ENCODE measurements at places on chromosomes 6 and 20.

- DNase-seq = no peak
Measured at GRCh38 chr20:29472606-29473005, 1784.9 kb upstream of the DEFB115 start.

GRCh38 chr20:45405571-45406259 lies 2.4 kb upstream of the DBNDD2 start:
- DNase-seq = no peak

DNA sequence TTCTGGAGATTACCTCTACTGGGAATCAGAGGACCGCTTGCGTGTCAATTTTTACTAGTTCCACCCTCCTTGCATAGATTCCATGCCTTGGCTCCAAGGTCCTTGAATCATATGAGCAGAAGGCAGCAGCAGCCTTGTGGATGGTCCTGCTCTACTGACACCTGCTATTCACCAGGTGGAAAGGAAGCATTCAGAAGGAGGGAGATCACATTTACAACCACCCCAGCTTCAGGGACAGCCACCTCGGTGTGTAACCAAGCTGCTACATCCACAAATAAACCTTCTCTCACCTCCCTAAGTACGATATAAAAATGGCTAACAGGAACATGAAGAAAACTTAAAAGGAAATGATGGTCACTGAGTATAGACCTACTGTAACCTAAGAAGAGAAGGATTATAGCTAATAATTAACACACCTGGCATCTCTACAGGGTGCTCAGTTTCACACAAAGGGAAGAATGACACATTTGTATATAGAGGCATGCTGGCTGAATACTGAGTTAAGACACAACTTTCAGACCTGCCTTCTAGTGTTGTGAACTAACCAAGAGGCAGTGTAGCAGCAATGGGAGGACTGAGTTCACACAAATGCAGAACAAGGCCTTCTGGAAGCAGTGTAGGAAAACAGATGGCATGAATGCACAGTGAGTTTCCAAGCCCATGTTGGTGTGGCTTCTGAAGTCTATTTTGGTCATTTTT lies 46.3 kb upstream of the SRPK1 start:
- no peak for DNase-seq

DNA sequence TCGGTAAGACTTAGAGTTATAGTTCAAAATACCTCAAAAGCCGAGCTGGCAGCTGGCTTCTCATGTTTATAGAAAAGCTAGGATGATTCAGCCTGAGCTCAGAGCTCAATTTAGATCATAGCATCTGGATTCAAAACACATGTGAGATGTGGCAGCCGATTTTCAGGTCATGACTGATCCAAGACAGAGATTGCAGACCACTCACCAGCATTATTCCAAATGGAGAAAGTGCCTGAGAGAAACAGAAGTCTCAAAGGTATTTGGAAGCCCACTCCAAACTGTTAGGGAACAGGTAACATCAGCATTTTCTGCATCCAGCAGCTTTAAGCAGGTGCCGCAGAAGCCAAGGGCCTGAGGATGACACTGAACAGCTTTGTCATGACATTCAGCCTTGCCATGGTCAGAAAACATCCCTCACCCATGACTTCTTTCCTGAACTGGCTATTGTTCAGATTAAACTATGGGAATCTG lies 102.2 kb downstream of the BACH2 start:
- no peak for DNase-seq

DNA sequence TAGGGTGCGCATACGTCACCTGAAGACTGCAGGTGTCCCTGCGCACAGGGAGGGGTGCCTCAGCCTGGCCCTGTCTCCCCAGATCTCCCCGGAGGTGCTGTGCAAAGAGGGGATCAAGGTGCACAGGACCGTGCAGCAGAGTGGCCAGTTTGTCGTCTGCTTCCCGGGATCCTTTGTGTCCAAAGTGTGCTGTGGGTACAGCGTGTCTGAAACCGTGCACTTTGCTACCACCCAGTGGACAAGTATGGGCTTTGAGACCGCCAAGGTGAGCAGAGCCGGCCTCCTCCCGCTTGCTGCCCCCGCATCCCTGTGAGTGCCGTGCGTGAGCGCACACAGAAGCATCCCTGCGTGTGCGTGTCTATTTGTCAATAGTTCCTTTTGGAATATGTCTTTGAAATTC lies 150.7 kb downstream of the DTNBP1 start:
- DNase-seq = no peak

- no peak for DNase-seq
Measured at GRCh38 chr6:108030211-108030610, 44.3 kb downstream of the OSTM1 start.

DNA sequence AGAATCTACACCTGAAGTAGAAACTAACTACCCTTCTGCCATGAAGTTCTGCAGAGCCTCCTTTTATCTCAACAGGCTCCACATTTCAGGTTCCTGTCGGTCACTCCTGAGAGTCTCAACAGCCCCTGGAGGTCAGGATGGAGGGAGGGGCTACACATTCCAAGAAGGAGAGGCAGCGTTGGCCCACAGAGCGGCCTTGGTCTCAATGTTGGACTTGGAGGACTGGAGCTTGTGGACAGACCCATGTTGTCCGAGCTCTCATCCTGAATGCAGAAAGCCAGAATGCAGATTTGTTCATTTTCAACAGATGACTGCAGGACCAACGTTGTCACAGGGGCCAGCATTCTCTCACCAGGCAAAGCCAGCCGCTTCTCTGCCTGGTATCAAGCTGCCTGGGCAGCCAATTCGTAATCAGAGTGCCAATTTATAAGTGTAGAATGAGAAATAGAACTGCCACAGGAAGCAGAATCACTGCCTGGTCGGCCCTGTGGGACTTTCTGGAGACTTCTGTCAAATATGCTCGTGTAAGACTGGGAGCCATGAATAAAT lies 212.5 kb upstream of the SNX9 start:
- no peak for DNase-seq

GRCh38 chr6:76942203-76942966 lies 520.9 kb downstream of the HTR1B start:
- DNase-seq = no peak
